NCI-H1417 treated with DMSO at 0.1 percent for 48 hours (cell line): ENCODE measurements at places on chromosomes 3 and 15.
A peak's percentile ranks its signal among the peaks of the same experiment; 100 is the strongest.

DNA sequence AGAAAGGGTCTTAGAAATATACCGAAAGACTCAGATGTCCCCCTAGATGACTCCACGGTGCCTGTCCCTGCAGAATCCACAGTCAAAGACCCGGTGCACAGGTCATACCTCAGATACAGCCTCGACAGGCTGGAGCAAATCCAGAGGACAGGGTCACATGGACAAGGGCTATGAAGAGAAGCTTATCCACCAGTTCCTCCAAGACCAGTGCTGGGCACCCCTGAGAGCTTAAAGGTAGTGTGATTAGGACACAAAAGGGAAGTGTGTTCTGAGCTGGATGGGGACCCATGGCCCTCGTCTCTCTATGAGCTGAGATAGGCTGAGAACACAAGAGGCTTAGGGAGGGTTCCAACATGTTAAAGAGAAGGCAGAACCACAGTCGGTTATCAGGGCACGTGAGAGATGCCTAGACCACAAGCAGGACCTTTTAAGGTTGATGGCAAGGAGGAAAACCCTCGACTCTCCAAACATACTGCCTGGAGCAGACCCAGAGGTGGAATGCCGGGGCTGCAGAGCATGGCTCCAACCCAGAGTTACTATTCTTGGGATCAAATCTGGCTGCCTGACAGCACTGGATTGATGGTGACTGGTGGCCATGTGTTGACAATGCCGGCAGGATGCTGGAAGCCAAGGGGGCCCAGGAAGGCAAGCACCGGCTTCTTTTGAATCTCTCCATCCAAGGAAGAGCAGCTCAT lies 46.9 kb downstream of the ADCY5 start:
- no peak for DNase-seq

DNA sequence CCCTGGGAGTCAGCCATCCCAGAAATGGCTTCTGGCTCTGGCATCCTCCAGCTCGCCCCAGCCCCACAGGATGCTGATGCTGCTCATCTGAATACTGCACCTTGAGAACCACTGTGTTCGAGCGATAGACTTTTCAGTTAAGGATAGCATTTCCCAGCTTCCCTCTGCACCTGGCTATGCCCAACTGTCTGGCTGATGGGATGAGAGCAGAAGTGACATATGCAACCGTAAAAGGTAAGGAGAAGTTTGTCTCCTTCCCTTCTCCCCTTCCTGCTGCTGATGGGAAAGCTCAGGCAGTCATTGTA lies 9.7 kb upstream of the HHATL start:
- no peak for DNase-seq

DNA sequence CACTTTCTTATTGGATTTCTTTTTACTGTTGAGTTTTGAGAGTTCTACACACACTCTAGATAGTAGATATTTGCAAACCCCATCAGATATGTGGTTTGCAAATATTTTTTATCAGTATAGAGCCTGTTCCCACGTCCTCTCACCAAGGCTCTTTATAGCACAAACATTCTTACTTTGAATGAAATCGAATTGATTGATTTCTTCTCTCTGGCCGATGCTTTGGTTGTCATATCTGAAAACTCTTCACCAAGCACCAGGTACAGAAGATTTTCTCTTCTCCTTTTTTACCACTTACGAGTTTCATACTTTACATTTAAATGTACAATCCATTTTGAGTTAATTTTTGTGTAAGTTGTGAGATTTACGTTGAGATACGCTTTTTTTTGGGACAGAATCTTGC lies 163.4 kb downstream of the PTPRG start:
- DNase-seq: no peak

DNA sequence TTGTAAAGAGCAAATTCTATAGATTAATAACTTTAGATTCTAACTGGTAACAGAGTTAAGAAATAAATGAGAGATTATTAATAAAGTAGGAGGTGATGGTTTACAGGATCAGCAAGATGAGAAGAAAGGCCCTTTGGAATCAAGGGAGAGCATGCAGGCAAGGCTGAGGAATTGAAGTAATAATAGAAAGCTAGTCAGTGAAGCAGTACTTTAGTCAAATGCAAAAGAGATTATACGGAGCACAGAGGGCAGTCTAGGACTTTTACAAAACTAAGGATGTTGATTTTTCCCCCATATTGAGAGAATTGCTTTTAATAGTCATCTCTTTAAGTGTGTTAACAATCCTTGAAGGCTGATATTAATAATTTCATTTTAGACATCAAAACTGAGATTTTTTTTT lies 146.4 kb downstream of the ROBO2 start:
- DNase-seq: no peak

DNA sequence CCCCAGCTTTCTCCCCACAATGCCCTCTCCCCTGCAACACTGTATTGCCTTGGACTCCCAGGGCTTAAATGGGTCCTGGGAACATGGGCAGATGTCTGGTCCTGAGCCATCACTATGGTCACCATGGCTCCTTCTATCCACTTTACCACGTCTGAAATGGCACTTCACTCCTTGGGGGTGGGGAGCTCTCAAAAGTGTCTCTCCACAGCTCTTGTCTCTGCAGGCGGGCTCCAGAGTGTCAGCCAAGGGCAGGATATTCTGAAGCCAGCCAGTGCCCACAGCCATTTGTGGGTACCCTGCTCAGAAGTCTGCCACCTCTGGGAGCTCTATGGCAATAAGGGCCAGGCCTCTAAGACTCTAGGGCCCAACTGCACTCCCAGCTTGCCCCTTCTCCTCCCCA lies 163.9 kb downstream of the PPM1L start:
- no peak for DNase-seq

DNA sequence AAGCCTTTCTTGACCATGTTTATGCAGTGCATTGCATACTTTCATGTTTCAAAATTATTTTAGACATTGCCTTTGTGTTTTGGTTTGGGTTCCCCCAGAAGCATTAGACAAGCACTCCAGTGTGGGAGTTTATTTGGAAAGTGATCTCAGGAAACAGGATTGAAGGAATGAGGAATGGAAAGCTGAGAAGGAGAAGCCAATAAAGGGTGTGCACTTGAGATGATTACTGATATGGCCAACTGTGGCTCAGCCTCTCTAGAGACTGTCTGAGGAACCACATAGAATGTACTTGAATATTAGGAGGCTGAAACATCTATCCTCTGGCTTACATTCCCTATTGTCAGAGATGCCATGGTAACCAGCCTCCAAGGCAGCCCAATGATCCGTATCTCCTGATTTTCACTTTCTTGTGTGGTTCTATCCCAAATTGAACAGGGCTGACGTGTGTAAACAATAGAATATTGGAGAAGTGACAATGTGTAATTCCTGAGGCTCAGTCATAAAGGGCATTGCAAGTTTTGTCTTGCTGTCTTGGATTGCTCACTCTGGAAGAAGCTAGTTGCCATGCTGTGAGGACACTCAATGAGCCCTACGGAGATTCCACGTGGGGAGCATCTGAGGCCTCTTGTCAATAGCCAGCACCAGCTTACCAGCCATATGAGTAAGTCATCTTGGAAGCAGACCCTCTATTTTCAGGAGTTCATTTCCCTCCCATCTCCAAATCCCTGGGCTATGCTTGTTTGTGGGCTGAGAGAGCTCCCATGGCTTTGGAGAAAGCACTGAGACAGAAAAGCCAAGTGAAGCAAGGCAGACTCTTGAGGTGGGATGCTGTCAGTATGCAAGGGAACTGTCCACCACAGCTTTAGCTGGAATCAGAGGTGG lies 84.7 kb downstream of the SCN11A start:
- DNase-seq: no peak

GRCh38 chr15:47409600-47409999 lies 307.7 kb upstream of the SEMA6D start:
- DNase-seq: no peak

DNA sequence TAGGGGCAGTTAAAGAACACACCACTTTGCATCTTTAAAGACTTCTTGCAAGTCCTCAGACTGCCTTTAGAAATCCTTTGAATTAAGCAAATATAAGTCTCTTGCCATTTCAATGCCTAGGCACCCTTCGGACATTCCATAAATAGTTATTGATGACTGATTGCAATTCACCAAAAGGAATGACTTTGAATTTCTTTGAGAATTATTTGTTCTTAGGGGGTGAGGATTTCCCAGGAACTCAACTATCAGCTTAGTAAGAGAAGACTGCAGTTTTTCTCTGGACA lies 495 bp upstream of the MYEF2 start:
- DNase-seq: peak; percentile 21

DNA sequence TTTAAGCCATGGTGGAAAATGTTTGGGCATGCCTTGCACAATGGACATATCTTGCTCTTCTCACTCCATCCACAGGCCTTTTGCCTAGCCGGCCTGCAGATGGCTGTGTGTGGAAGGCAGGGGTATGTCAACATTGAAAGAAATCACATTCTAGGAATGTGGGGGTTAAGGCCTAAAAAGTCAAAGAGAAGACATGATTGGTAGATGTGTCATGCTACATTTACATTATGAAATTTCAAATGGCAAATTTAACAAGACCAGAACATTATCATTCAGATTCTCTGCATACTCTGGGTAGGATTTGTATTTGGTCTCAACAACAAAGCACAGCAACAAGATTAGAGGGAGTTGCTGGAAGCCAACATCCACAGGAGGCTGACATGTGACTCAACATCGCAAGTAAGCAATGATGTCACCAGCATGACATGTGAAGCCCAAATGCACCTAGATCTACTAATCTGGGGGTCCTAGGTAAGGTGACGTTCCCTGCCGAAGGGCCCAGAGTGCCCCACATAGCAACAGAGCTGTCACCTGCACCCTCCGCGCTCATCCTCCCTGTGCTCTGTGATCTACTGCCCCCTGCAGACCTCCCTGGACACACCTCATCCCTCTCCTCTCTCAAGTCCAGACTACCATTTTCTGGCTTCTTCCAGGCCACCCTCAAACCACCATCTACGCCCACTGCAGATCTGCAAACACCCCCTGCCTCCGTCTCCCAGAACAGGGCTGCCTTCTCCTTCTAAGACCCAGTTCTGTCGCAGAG lies 39.4 kb downstream of the CLDN18 start:
- no peak for DNase-seq

DNA sequence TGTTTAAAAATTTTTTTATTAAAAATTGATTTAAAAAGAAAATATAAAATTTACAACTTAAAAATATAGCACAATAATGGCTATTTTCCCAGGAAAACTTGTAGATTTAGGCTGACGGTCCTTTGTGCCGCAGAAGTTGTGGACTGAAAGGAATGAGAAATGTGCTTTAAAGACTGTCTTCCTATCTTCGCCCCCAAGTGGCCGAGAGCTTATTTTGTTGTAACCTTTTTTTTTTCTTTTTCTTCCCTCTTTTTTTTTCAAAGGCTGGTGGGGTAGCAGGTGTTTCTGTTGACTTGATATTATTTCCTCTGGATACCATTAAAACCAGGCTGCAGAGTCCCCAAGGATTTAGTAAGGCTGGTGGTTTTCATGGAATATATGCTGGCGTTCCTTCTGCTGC lies 15.5 kb downstream of the SLC25A26 start:
- DNase-seq: no peak

- DNase-seq: no peak
Observed at GRCh38 chr15:82649226-82649999, 2.2 kb upstream of the CPEB1 start.

DNA sequence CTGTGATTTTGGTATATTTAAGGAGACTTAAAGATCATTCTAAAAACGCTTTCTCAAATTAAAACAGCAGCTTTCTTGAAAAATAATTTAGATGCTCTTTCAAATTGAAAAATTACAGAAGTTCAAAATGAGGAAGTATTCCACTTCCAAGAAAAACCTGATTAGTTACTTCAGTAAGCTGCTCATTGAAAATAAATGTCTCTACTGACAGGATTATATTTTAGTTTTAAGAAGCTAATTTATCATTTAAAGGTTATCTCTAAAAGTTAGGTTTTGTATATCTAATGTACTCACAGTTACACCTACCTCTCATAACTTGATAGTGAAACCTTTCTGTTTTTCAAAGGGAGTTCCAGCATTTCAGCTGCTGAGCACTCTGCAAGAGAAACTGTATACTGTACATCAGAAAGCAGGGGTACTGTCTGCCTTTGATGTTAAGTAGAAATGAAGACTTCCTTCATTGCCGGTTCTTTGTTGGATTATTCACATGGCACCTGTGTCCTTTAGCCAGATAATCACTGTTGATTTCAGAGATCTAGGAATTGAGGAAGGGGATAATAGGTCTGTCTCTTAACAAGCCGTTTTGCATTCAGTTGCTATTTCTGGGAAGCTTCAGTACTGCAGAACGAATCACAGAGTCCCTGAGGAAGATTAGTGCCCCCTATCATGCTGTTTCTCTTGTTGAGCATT lies 161.6 kb downstream of the TCF12 start:
- DNase-seq: no peak

GRCh38 chr3:172305552-172305951 lies 142.7 kb downstream of the GHSR start:
- DNase-seq: no peak

DNA sequence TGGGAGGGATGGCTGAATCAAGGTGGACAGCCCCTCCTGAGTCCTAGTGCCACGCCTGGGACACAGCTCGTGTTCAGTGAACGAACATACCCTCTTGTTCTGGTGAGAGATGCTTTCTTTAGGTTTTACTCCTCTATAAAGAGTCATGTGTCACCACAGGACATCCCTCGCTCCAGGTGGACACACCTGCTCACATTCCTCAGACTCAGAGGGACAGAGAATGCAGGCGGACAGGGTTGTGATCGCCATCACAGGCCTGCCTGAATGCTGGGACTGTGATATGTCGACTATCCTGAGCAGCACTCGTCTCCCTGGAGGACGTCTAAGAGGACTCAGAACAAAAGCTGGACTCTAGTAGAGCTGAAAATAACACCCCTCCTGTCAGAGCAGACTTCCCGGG lies 96.4 kb upstream of the SNRPA1 start:
- no peak for DNase-seq
